ENCODE measurements at places on chromosomes 6 and 20.

- DNase-seq, result no peak
Measured at GRCh38 chr20:14556206-14556605, 218.8 kb upstream of the FLRT3 start.

GRCh38 chr20:41052742-41053419 is 24.3 kb downstream of the TOP1 start:
- peak; percentile 67 for DNase-seq

DNA sequence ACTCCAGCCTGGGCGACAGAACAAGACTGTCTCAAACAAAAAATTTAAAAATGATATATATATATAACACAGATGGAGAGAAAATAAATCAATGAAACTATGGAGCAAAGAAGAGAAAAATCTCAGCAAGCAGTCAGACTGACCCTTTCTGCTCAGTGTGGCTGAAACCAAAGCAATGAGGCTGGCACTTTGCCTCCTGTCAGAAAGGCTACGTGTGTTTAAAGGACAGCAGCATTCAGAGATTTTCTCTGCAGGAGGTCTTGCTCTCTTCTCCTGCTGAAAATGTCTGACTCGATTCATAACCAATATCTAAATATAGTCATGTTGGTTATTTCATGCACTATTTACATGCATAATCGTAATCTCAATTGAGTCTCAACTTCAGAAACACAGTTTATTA is 527.0 kb upstream of the JARID2 start:
- no peak for DNase-seq

DNA sequence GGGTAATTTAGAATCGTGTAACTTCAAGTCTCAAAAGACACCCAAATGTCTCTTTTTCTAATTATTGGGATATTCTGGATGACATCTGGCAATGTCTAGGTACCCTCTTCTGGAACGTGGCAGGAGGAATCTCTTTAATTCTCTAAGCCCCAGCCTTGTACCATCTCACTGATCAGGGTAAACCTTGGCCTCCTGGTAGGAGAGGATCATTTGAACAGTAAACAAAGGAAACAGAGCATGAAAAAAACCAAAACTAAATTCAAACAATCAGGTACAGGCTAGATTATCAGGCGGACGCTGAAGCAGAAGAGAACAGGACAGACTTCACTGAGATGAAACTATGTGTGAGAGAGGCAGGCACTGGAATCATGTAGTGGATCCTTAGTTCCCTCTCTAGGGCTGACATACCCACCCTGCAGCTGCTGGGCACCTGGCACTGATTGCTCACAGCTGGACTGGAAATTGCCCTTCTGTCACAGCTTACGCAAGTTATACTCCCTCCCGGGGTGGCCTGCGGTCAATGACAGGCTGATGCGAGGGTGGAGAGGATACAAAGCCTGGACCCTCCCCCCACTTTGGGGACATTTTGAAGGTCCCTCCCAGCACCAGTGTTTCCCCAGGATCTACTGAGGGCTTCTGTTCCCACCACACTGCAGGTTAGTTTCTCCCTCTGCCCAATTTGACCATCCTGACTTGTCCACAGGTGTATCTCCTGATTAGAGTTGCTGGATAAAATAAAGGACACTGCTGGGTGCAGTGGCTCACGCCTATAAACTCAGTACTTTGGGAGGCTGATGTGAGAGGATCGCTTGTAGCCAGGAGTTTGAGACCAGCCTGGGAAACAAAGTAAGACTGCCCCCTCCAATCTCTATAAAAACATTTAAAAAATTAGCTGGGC is 20.6 kb upstream of the ZBTB24 start:
- DNase-seq, result peak; percentile 52

DNA sequence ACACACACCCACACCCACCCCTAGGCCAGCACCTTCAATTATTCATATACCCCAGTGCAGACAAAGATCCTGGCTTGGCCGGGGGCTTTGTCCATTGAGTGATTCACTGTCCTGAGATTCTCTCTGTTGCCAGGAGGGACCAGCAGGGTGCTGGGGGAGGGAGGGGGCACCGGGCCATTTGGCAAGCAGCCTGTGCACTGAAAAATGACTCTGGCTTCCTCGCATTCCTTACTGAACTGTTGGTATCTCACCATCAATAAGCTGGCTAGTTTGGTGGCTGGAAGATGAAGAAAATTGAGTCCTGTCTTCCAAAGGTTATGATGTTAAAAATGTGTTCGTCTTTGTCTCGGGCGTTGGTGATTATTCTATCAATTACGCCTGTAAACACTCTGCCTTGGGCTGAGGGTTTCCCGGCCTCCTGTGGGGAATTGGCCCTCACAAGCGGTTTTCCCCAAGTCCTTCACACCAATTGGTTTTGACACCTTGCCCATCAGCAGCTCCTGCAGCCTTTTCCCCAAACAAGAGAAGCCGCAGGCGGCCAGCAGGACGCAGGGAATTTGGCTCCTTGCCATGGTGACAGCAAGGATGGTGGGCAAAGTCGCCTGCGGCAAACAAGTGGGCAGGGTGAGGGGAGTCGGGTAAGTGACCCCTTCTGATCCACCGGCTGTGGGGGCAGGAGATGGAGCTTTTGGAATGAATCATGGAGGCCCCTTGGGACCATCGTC is 4.9 kb downstream of the VSTM2L start:
- DNase-seq, result peak; percentile 88

DNA sequence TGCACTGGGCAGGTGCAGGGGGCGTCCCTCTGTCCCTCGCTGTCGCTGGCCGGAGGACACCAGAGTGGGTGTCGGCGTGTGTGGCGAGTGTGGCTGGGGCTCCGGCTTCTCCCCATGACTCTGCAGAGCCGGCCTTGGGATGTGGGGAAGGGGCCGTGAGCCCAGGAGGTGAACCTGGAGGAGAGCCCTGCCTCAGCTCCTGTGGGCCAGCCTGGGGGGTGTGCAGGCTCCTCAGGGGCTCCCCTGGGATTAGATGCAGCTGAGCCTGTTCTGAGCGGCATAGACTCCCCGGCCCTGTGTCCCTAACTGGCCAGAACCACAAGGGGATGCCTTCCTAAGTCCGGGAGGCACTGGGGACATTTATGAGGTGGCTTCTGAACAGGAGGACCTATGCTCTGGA is 73.2 kb upstream of the GATA5 start:
- DNase-seq, result no peak

GRCh38 chr6:7419065-7419464 is 29.5 kb downstream of the RIOK1 start:
- no peak for DNase-seq

DNA sequence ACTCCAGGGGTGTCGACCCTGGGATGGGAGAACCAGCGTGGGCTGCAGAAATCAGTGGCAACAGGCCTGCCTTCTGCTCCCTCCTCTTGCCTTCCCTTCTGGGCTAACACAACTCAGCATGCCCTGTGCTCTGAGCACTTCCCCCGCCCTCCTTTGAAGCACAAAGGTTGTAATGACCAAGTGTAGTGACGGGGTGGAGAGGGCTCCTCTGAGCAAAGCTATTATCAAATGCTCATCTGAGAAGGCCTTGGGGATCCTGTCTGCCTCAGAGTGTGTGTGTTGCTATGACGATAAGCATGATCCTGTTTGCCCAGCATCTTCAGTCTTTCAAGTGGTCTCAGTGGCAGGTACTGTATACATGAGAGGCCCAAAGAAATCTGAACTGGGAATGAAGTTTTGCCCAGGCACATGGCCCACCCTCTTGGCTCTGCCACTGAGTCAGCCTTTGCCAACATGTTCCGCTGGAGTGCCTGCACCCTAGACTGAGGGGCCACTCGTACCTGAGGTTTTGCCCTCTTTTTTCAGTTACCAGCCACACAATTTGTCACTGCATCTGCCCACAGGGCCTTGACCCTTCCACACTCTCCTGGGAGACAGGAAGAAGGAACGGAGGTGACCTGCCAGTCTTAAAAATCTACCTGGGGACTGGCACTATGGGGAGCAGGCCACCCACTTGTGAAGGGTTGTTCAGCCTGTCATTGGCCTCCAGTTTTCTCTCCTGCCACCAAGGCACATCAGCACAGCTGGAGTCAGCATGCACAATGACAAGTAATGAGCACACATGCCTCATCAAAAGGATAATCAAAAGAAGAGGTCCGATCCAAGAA is 74.5 kb downstream of the GFOD1 start:
- no peak for DNase-seq

- no peak for DNase-seq
Measured at GRCh38 chr6:119713903-119714302, 364.3 kb upstream of the MAN1A1 start.

GRCh38 chr6:25454136-25454535 is 175.0 kb downstream of the CARMIL1 start:
- peak; percentile 28 for DNase-seq

- DNase-seq, result no peak
Measured at GRCh38 chr6:79385893-79386292, 151.3 kb downstream of the LCA5 start.

GRCh38 chr6:21053612-21054011 is 519.4 kb downstream of the CDKAL1 start:
- no peak for DNase-seq

DNA sequence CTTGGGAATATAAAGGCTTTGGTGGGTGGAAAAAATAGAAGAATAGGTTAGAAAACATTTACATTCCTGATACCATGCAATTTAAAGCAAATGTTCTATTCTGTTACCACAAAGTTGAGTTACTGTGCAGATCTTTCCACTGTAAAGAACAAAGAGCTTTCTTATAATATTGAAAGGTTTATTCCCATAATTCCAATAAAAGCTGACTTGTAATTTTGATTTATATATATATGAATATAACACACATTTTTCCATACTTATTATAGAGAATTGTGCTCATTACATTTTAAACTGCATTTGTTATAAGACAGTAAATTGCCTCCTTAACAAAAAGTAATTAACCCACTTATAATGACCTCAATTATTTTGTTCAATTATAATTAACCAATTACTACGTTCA is 135.9 kb downstream of the RNASET2 start:
- no peak for DNase-seq

DNA sequence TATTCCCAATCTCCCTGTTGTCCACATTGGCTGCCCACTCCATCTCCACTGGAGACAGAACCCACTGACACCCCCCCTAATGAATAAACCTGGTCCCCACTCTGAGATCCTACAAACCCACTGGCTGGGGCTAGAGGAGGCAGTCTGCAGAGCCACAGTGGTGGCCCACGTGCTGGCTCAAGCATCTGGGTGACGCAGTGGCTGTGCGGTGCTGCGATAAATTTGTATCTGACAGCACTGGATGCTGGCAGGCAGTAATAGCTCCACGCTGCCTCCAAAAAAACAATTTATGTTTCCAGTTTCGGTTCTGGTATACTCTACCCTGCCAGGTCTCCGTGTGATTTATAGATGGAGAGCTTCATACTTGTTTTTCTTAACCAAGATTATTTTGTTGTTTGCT is 87.1 kb upstream of the SYNDIG1 start:
- DNase-seq, result no peak

DNA sequence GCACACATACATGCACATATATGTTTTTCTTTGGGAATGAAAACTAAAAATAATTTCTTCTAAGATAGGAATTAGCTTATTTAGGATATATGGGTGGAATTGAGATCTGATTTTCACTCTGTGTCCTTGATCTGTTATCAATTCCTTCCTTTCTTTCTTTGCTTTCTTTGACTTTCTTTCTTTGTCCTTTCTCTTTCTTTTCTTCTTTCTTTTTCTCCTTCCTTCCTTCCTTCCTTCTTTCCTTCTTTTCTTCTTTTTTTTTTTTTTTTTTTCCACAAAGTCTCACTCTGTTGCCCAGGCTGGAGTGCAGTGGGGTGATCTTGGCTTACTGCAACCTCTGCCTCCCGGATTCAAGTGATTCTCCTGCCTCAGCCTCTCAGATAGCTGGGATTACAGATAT is 28.1 kb downstream of the PCMT1 start:
- DNase-seq, result no peak

DNA sequence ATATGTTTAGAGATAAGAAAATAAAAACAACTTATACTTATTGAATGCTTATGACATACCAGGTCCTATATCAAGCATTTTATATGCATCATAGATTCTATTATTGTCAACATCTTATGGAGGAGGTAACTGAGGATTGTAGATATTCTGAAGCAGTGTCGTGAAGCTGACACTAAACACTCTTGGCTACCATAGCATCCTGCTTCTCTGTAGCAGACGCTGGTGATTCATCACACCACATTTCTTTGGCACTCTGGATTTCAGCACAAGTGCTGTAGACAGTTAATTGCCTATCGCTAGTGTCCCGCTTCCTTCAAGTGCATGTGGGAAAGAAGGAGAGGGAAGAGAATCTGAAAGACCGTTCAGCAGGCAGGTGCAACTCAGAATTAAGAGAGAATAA is 317.1 kb downstream of the PLCB1 start:
- DNase-seq, result peak; percentile 27

- no peak for DNase-seq
Measured at GRCh38 chr6:89299466-89299850, 15.6 kb downstream of the GABRR2 start.

- DNase-seq, result no peak
Measured at GRCh38 chr6:47360388-47360787, 50.7 kb upstream of the TNFRSF21 start.

DNA sequence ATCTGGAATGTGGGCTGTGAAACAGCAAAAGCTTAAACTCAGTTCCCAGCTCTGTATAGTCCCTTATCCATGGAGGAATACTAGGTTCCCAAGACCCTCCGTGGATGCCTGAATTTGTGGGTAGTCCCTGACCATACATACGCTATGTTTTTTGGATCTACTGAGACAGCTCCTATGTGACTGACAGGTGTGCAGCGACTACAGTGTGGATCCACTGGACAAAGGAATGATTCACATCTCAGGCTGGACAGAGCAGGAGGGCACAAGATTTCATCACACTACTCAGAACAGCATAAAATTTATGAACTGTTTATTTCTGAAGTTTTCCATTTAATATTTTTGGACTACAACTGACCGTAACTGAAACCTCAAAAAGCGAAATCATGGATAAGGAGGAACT is 125.3 kb downstream of the MAP7 start:
- no peak for DNase-seq

DNA sequence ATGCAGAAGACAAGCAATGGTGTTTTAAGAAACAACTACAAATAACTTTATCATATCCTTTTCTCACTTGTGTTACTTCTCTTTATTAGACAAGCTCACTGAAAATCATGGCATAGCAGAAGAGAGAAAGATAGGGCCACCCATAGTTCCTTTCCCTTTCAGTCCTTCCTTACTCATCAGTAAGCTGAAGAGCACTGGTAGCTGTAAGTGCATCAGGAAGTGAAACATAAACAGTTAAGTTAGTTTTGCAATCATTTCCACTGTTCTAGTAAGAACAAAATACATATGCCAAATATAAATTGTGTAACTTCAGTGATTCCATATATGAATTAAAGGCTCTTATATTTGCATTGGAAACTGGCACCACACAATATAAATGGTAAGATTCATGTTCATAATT is 220.1 kb downstream of the HACE1 start:
- no peak for DNase-seq

DNA sequence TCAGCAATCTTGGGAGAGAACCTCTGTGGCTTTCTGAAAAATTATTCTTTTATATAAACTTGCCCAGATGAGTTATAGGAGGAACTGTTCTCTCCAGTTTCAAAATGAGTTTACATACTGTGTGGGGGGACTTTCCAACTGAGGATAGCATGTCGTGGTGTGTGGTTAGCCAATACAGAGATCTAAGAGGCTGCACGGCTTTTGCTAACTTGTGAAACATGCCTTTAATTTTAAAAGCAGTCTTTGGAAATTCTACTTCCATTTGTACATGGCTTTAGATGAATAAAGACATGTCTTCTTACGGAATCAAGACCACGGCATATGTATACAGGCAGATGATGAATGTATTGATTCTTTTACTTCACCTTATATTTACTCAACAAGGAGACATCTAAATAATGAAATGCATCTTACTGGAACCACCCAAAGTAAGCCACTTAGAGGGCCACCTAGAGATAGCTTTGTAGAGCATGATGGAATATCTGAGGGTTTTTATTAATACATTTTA is 39.8 kb downstream of the HIVEP1 start:
- no peak for DNase-seq
